ENCODE measurements at places on chromosomes 11 and 22.

DNA sequence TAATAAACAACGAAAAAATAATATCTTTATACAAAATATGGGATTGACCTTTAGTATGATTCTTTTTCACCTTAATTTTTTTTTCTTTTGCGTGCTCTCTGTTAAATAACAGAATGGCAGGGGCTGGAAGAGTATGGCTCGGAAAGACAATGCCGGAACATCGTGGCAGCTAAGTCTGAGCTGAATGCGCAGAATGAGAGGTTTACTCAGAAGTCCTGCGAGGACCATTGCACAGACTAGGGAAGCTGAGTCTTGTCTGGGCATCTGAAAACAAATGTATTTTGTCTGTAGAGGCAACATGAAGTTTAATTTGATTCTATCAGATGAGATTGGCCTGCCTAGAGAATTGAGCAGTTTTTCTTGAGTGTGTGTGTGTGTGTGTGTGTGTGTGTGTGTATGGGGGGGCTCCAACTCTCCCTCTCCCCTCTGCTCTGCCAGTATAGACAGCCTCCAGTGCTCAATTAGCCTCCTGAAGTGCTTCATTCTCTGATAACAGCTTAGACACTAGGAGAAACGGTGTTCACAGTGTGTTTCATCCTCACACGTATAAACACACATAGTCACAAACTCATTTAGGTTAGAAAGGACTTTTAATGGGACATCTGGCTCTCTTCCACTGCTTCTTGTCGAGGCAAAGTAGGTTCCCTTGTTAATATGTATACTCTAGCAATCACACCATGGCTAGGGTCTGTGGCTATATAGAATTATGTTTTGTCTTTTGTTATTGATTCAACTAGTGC lies 244.3 kb upstream of the SORL1-AS1 start:
- DNase-seq, result no peak

- DNase-seq, result no peak
Measured at GRCh38 chr11:110455718-110456117, 26.0 kb downstream of the FDX1 start.

DNA sequence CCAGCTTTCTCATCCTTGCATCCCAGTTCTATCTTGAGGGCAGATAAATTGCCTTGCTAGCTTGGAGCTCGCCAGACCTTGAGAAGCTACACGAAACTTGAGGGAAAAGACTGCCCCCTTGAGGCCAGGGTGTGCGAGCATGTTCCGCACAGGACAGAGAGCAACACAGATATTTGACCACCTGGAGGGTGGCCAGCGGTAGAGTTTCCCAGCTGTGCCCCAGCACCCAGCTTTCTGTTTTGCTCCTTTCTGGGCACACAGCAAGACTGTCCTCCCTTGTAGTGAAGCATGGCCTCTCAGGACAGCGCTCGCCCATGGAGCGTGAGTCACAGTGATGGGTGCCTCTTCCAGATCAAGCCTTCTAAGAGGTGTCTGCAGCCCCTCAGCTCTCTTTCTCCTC lies 23.5 kb downstream of the SPATA19 start:
- peak; percentile 25 for DNase-seq

GRCh38 chr11:101446726-101447125 lies 137.1 kb downstream of the TRPC6 start:
- DNase-seq, result no peak

GRCh38 chr11:92607969-92608722 lies 361.3 kb upstream of the MTNR1B start:
- no peak for DNase-seq

DNA sequence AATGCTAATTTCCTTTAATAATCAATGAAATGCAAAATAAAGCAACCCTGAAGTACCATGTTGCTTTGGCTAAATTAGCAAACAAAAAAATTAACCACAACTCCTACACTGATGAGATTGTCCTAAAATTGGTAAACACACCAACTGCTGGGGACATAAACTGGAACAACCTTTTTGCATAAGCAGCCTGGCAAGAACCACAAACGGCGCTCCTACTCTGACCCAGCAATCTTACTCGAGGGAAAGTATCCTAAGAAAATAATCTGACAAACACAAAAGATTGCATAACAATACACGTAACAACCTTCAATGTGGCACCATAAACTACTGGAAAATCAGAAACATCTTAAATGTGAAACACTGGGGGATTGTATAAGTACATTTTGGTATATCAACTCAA lies 189.8 kb upstream of the PITPNB start:
- DNase-seq, result no peak

GRCh38 chr22:46533070-46533833 lies 4.2 kb downstream of the CELSR1 start:
- DNase-seq, result no peak

DNA sequence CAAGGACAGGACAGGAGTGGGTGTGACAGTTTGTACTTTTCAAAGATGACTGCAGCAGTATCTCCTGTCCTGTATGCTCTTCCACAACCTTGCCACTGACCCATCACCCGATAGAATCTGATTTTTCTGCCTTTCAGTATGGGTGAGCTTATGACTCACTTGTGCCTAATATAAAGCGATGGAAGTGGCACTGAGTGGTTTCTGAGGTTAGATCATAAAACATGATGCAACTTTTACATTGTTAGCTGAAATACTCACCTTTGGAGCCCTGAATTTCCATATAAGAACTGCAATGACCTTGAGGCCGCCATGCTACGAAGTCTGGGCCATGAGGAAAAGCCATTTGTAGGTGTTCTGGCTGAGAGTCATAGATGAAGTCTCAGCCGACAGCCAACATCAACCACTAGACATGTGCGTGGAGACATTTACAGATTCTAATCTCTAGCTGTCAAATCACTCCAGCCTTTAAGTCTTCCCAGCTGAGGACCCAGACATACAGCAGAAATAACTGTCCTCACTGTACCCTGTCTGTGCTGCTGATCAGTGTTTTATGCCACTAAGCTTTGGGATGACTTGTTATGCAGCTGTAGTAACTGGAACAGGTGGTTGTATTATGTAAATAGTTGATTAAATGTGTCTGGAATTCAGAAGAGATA lies 105.9 kb upstream of the ARHGAP20 start:
- peak; percentile 4 for DNase-seq

- no peak for DNase-seq
Measured at GRCh38 chr22:41661713-41662112, 27.0 kb downstream of the SNU13 start.

DNA sequence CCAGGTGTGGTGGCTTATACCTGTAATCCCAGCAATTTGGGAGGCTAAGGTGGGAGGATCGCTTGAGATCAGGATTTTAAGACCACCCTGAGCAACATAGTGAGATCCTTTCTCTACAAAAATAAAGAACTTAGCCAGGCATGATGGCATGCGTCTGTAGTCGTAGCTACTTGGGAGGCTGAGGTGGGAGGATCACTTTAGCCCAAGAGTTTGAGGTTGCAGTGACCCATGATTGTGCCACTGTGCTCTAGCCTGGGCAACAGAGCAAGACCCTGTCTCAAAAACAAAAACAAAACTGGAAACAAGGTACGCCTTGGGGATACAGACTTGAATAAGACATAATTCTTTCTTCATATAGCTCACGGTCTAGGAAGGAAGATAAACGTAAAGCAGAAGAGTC lies 63.1 kb upstream of the GRAMD1B start:
- DNase-seq, result no peak

DNA sequence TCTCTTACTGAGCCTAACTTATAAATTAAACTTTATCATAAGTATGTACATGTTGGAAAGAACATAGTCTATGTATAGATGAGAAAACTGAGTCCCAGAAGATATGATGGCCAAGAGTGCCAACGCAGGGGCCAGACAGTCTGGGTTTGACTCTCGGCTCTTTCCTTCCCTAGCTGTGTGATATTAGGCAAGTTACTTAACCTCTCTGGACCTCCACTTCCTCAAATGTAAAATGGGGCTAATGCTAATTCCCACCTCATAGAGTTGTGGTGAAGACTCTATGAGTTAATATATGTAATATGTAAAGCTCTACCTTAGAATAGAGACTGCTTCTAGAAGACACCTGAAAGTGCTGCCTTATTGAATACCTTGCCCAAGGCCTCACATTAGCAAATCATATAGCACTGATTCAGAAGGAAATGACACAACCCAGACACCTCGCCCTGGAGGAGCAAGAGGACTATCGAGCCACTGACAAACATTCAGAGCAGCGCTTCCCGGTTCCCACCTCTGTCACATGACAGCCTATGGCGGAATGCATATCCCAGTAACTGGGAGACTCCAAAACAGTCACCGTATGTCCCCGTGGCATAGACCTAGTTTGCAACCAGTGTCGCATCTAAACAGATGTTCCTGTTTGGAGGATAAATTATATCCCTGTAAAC lies 11.3 kb upstream of the CCDC86 start:
- no peak for DNase-seq

- no peak for DNase-seq
Measured at GRCh38 chr11:63534895-63535461, 1.6 kb upstream of the PLAAT4 start.

GRCh38 chr11:11899401-11899800 lies 57.6 kb downstream of the USP47 start:
- DNase-seq, result no peak

DNA sequence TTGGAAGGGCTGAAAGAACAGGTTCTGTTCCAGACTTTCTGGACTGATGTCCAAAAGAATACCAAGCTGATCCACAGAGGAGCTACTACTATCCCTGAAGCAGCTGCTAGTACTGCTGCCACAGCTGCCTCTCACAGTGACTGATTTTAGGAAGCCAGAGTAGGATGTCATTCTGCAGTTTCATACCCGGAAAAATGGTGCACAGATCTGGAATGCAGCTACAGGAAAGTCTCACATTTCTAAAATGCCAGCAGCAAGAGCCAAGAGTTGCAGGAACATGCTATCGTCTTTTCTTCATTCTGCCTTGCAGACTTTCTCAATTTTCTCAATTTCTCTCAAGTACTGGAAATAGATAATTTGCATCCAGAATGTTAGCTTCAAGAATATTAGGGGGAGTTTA lies 19.4 kb upstream of the CCDC179 start:
- DNase-seq, result no peak

DNA sequence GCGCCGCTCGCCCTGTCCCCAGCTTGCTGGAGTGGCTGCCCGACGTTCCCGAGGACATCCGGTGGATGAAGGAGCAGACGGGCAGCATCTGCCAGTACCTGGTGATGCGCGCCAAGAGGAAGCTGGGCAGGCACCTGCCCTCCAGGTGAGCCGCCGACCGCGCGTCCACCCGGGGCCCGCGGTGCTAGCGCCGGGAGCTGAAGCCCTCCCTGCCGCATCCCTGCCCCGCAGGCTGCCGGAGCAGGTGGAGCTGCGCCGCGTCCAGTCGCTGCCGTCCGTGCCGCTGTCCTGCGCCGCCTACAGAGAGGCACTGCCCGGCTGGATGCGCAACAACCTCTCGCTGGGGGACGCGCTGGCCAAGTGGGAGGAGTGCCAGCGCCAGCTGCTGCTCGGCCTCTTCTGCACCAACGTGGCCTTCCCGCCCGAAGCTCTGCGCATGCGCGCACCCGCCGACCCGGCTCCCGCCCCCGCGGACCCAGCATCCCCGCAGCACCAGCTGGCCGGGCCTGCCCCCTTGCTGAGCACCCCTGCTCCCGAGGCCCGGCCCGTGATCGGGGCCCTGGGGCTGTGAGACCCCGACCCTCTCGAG lies 3.3 kb upstream of the CRACR2B start:
- no peak for DNase-seq

- DNase-seq, result no peak
Measured at GRCh38 chr22:42732081-42732480, 11.4 kb upstream of the A4GALT start.
